Fibroblast of the conjunctiva (primary cell): ENCODE measurements at places on chromosomes 2 and 18.

DNA sequence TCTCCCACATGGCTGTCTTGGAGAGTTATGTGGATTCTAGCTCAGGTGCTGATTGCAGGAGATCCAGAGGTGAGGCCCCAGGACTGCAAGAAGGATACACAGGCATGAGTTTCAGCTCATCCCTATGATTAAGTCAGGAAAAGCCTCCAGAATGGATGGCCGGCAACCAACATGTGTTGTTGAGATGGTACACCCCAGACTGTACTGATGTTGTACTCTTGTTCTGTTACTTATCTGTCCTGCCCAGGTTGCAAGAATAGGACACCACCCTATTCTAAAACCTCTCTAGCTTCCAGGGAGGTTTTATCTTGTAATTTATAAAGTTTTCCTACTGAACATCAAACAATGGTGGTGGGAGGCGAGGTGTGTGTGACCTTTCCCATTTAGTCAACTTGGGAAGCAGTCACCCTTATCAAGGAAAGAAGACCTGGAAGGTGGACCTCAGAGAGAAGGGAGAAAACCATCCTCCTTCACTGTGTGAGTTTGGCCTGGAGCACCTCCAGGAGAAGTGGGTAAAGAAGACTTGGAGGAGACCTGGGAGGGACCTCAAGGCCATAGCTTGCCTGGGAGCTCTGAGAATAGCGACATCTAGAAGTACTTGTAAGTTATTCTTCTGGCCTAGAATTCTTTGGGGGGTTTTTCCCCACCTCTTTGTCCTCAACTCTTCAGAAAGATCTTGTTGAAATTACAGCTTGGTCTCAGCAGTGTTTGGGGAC, 8.6 kb downstream of the FAM124B start:
- no peak for DNase-seq

- no peak for DNase-seq
Observed at GRCh38 chr2:62343636-62344337, 147.9 kb downstream of the B3GNT2 start.

- DNase-seq = no peak
Observed at GRCh38 chr18:79629606-79630005, 50.0 kb upstream of the CTDP1 start.

DNA sequence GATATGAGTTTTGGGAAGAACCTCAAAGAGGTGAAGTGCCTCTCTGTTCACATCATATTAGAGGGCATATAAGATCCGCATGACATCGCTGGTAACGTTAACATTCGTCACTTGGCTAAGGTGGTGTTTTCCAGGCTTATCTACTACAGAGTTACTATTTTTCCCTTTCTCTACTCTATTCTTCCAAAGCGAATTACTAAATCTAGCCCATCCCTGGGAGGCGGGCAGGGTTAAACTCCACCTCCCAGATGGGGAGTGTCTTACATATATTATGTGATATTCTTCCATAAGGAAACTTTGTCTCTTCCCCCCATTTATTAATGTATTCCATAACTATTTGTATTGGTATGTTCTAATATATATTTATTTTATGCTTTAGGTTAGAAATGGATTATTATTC, 293.9 kb downstream of the CYRIA start:
- no peak for DNase-seq

GRCh38 chr2:134745023-134745422, 26.2 kb upstream of the TMEM163 start:
- no peak for DNase-seq

DNA sequence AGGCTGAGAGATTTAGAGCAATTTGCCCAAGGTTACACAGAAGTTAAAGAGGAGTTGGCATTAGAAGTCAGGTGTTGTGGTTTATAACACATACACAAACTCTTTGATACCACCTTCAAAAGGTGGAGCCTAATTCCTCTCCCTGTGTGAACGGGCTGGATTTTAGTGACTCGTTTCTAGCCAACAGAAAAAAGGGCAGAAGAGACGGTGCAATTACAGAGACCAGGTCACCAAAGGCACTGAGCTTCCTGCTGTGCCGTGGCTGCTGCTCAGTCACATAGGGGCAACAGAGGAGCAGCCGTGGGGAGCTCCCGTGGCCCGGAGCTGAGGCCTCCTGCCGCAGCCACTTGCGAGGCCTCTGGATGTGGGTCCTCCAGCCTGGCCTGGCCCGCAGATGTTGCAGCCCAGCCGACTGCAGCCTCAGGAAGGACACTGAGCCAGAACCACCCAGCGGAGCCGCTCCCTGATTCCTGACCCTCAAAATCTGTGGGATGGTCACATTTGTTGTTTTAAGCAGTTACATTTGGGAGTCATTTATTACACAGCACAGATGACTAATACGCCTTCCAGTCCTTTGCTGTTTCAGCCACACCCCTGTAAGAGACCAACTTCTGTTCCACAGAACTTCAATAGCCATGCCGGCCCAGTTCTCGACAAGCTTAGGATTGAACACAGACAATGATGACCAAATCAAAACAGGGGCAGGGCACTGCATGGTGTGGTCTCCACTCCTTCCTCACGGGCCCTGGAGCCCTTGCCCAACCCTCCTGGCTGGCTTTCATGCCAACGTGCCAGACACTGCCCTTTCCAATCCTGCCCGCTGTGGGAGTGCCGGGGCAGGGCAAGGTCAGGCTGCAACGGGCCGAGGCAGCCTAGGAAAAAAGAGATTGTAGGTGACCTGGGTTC, 17.1 kb downstream of the EDAR start:
- peak; percentile 29 for DNase-seq

DNA sequence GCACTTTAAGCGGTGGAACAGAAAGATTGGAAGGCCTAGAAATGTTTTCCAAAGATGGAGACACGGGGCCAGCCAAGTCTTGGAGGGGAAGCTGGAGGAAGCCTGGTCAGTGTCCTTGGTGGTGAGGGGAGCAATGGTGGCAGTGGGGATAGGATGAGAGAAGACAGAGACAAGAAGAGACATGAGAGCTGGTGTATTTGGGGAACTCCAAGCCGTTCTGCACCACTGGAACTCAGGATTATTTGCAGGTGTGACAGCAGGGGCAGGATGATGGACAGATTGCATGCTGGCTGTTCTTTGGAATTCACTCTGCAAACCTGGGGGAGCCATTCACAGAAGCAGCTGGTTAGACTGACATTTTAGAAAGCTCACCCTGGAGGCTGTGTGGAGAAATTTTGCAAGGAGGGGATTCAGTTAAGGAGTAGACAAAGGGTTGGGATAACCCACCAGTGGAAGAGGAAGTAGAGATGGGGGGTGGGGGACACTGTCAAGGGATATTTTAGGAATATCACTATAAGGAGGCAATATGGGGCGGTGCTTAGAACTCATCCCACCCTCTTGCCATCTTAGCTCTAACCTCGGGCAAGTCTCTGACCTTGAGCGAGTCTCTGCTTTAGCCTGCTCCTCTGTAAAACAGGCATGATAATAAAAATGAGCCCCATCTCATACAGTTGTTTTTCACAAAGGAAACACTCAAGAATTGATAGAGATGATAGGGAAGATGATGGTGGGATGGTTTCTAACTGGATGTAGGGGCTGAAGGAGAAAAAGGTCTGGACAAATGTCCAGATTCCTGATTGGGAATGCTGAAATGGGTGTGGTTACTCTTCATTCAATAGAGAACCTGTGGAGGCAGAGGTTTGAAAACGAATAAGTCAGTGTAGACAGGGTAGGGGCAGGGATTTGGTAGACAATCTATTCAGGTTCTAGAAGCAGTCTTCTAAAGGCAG, 175.8 kb downstream of the MYCN start:
- no peak for DNase-seq

DNA sequence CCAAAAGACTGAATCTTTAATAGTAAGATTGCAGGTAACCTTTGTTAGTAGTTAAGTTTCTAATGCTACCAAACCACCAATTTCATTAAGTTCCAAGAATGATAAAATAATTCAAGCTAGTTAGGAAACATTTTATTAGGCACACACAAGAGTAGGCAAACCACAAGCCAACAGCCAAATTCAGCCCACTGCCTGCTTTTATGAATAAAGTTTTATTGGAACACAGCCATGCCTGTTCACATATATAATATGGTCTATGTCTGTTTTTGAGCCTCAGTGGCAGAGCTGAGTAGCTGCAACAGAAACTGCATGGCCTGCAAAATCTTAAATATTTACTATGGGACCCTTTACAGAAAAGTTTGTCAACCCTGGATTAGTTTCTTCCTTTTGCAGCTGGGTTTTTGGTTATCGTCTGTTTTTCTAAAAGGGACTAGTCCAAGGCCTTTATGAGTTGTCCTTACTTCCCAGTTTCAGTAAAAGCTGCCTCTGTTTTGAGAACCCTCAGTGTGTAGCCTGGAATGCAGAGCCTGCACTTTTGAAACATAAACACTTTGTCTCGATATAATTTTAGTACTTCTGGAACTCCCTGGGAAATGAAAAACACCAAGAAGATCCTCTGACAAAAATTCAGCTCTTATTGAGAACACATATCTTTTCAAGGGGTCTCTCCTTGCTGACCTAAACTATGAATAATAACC, 39.1 kb downstream of the FRZB start:
- no peak for DNase-seq

- no peak for DNase-seq
Observed at GRCh38 chr2:213086050-213086449, 65.4 kb downstream of the IKZF2 start.
